ENCODE measurements at places on chromosomes 2 and 18. TPM values are rescaled to one million over a fixed set of nuclear protein-coding genes. Genes with fewer than 3 reads are reported as not detected.

DNA sequence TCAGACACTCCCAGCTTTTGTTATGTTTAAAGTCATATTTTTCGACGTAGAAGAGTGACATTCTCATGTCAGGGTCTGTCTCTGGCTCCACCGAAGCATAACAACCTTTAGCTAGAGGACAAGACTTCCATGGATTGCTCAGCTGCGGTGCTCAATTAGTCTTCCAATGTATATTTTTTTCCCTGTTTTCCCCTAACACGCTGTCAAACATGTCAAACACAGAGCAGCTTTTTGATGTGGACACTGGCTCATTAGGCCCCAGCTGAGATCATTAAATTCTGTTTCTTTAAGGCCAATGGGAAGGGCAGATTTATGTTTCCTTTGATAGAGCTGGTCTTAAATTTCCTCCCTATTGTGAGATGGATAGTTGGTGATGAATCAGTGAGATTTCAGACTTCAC, 525.4 kb downstream of the PIK3C3 start:
- DNase-seq: no peak

The LYG2 gene
- total RNA-seq: not detected

GRCh38 chr18:79418236-79418635, 22.5 kb downstream of the NFATC1 start:
- DNase-seq: no peak

- peak; percentile 67 for DNase-seq
These were observed 84.7 kb downstream of the NEDD4L start for GRCh38 chr18:58128381-58129374.

DNA sequence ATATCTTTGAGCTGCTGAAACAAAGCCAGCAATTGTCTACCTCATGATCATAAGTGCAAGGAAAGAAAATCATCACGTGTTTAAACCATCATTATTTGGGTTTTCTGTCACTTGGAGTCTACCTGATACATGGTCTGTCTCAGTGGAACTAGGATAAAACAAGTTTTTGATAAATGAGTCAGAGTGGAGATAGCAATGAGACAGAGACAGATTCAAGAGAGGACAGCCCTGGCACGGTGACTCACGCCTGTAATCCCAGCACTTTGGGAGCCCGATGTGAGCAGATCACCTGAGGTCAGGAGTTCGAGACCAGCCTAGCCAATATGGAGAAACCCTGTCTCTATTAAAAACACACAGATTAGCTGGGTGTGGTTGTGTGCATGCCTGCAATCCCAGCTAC, 93.8 kb downstream of the PMAIP1 start:
- no peak for DNase-seq

The ANKRD30B gene
- total RNA-seq: 0.32 TPM

The HDAC4 gene
- total RNA-seq: 46.8 TPM

DNA sequence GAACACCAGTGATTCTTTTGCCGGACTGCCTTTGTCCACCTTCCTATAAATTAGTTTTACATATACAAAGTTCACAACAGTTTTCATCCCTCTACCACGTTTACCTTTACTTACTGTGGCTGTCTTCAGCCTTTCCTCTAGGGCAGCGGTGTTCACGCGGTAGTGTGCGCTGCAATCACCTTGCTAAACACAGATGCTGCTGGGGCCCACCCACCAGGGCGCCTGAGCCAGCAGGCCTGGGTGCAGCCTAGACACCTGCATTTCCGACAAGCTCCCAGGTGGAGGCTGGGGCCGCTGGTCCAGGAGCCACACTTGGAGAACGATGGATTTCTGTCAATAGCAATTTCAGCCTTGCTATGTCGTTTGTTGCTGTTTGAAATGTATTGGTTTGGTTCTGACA, 83.1 kb downstream of the NDUFA10 start:
- no peak for DNase-seq

DNA sequence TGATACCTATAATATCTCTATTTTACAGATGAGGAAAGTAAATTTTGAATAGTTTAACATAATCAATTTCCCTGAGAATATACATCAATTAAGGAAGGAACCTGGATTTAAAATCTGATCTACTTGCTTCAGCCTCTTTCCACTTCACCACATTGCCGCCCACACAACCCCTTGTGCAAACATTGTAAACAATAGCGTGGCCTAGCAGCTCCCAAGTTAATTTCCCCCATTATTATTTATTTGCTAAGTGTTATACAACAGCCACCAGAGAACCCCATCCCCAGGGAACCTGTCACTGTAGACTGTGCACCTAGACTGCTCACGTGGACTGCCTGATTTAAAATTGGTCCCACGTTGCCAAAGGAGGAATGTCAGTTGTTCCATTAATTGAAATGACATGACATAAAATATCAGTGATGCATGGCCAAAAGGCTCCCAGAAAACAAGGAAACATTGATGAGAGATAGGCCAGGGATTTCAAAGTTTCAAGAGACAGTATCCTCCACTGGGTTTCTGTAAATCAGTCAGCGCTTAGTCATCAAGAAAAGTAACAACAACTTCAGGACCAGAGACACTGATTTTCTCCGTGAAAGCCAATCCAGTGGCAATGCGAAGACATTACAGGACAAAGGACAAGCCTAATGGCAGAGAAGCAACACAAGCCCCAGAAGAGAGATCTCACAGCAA, 41.3 kb downstream of the SCG2 start:
- DNase-seq: no peak

The SIX3 gene
- total RNA-seq: not detected

GRCh38 chr18:46629361-46629760, 27.7 kb downstream of the LOXHD1 start:
- no peak for DNase-seq

GRCh38 chr2:112031473-112032223, 23.4 kb upstream of the TMEM87B start:
- peak; percentile 56 for DNase-seq

DNA sequence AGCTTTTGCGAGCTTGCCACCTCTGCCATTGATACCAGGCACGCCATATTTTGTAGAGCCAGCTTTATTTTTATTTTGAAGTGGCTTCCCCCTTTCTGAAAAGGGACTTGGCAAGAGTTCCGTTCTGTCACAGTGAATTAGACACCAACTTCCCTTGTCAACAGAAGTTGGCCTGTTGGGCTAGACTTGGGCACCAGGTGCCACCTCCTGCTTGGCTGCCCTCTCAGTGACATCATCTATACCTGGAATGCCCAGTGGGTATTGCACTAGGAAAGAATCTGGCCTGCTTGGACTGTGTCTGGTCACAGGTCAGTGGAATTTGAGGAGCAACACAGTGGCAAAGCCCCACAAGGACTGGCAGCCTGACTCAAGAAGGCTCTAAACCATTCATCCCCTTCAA, 101.0 kb downstream of the BCL2L11 start:
- no peak for DNase-seq

The SLC30A3 gene
- total RNA-seq: not detected

The TMEM198 gene
- 1.7 TPM for total RNA-seq

The PAPOLG gene
- total RNA-seq: 8.5 TPM

DNA sequence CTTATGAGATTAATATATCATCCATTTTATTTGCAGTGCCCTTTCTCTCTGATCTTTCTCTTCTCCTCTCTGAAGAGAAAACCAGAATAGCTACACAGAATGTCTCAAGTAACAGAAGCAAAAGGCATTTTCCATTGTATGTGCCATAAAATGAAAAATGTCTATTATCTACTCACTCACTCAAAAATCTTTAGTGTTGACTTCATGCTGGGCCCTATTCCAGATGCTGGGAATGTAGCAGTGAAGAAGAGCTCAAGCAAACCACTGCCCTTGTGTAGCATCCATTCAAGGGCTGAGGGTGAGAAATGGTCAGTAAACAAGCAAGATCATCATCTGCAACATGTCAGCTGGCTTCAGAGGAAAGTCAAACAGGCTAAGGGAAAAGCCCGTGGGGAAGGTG, 427.7 kb downstream of the METTL4 start:
- DNase-seq: no peak

DNA sequence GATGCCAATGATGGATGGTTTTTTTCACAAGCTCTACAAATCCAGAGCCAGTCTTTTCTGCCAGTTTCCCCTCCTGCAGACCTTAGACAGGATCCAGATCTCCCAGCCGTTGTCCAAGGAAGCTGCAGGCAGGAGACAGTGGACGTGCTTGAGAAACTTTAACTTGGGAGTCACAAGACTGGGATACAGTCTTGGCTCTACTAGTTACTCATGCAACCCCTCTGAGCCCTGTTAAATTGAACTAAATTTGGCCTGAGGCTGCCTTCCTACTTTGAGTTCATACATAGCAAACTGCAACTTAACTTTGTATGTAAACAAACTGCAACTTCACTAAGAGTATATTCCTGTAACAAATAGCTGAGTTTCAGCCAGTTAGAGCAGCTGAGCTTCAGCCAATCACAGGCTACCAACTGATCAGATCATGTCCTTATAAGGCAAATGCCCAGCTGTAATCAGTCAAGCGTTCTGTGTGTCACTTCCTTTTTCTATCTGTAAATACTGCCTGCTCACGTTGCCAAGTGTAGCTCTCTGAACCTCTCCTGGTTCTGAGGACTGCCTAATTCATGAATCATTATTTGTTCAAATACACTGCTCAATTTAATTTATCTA, 140.9 kb downstream of the CAPN13 start:
- DNase-seq: peak; percentile 36

The MYL12A gene
- 537 TPM for total RNA-seq

The TMEM178A gene
- 1.0 TPM for total RNA-seq

The ATP6V1B1 gene
- not detected for total RNA-seq

DNA sequence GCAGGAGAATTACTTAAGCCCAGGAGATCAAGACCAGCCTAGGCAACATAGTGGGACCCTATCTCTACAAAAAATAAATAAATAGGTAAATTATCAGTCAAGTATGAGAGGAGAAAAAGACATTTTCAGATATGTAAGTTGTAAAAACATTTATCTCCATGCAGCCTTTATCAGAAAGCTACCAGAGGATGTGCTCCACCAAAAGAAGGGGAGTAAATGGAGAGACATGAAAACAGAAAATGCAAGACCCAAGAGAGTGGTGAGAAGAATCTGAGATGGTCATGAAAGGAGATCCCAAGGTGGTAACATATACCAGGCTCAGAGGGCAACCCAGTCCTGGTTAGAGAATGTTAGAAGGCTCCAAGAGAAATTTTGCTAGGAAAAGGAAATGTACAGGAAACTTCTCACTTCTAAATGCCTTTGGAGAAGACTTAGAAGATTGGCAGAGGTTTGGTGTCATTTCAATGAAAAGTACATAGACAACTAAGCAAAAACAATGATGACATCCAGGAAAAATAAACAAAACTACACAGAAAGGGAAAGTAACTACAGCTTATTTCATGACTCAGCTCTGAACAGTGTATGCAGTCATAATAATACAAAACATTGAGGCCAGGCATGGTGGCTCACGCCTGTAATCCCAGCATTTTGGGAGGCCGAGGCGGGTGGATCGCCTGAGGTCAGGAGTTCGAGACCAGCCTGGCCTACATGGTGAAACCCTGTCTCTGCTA, 19.5 kb downstream of the CIB4 start:
- no peak for DNase-seq

DNA sequence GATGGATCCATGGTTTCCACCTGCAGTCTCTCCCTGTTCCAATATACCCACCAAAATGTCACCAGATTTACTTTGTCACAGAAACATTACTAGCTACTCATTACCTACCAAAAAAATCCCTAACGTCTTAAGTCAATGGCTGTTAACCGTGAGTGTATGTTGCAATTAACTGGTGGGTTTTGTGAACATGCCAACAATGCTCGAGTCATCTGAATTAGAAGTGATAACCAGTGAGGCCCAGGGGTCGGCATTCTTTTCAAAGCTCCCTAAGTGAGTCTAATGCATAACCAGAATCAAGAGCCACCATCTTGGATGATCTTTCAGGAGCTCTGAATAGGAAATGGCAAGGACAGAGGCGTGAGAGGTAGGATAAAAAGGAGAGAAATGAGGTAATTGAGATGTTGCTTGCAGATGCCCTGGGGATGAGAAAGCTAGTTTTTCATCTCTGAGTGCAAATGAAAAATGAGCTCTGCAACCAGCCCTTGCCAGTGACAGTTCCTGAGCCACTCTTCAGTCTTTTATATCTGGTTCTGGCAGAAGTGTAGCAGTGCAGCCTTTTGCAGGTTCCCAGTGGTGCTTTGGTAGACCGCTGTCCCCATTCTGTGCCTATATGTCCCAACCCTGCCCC, 130.0 kb upstream of the RND3 start:
- DNase-seq: no peak

DNA sequence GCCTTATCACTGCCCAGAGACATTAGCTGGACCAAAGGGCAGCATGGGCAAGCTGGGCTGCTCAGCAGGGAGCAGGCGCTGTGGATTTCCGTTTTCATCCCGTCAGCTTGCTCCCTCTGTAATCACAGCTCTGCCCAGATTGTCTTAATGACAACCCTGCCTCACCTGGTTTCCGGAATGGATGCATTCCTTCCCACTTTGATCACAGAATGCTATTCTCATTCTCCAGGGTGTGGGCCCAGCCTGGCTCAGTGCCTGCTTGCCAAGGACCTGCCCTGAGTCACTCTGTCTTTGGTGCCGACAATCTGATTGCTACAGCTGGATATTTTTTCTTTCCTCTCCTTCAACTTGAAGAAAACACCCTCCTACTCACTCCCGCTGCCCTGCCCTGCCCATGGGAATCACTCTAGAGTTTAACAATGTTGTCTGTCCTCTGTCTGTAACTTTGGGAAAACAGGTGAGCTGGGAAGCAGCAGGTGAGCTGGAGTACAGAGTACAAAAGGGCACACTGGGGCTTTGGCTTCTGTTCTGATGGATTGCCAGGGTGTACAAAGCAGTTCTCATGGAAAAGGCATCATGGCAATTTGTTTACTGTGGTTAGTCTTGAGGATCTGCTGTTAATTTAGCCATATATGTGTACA, 27.2 kb upstream of the FAM136A start:
- DNase-seq: peak; percentile 89

DNA sequence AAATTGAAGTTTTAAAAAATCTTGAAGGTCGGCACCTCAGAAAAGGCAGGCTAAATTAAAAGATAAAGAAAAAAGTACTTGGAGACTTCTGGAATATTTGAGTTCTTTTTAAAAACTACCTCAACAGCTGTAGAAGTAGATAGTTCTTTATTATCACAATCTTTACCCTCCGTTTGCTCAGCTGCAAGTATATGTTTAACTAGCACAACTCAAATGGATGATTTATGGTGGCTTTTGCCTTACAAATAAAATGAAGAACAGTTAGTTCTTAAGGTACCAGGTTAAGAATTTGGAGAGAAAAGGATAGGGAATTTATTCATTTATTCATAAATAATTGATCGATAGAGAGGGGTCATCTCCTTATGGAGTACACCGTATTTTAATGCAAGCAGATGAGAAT, 237.6 kb upstream of the FOSL2 start:
- DNase-seq: no peak

- DNase-seq: no peak
These were observed 48.2 kb upstream of the TAF1B start for GRCh38 chr2:9795071-9795470.
